ENCODE measurements at places on chromosomes 4 and X.
A peak's percentile ranks its signal among the peaks of the same experiment; 100 is the strongest.

- DNase-seq: no peak
These were observed 1011.5 kb downstream of the PCDH19 start for GRCh38 chrX:99398545-99398944.

- no peak for DNase-seq
These were observed 237.9 kb downstream of the MAML3 start for GRCh38 chr4:139916041-139916440.

DNA sequence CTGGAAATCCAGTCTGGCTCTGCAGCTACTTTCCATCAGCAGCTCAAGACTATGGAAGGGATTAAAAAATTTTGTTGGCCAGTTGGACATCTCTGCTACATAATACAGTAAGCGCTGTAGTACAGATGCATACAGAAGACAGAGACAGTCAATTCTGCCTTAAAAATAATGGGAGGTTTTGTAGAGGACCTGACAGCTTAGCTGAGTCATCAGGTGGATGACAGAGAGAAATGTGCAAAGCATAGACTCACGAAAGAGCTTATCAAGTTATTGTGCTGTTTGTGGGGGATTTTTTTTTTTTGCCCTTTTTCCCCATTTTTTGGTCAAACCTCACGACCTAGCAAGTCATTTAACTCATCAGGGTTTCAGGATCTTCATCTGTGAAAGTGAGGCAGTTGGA is 149.0 kb upstream of the SCML1 start:
- no peak for DNase-seq

DNA sequence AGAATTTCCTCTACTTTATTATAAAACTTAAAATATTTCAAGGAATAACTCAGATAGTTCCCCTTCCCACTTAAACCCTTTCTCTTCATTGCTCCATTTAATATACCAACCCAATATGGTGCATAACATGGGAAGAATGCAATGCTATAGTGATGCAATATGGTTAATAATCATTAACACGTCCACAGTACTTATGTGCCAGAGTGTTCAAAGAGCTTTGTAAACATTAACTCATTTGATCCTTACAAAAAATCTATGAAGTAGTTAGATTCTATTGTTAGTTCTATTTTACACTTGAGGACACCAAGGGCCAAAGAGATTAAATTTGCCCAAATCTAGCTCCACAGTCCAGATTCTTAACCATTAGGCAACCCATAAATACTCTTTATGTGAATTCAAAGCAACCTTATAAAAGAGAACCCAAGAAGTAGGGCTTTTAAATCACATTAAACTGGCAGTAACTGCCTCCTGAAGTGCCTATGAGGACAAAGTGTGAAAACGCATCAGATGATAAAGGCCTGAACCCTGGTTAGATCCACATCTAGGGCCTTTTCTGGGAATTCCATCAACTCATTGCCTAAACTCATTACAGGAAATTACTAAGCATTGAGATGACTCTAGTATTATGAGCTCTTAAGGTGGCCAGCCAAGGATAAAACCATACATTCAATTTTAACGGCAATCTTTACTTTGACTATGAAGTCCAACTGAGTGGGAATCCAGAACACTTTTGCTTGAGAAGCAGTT is 94.3 kb downstream of the AREG start:
- no peak for DNase-seq

DNA sequence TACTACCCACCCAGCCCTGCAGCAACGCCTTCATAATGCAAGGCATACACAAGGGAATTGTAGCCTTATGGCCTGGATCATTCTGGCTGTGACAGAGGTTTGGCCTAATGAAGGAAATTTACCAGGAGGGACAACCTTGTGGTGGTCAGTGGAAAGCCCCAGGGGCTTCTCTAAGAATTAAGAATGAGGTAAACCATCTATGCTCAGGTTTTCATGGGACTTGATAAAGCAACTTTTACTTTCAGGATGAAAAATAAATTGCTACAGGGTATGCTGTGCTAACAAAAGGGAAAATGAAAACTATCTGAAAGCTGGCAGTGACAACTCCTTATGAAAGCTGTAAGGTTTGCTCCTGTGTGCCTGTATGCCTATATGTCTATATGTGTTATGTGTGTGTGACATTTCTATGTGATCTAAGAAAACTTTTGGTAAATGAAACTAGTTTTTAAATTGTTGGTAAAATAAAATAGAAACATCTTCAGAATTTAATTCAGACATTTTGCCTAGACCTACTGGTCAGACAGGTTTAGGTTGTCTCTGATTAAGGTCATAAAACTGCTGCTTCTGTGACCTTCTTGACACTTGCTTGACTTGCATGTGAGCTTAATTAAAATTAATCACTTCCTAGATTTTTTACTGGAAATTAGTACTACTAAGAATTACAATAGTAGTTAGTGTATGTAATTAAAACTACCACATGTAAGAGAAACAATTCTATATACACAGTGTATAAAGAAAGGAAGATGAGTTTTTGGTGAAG is 19.9 kb upstream of the TXK start:
- DNase-seq: no peak

DNA sequence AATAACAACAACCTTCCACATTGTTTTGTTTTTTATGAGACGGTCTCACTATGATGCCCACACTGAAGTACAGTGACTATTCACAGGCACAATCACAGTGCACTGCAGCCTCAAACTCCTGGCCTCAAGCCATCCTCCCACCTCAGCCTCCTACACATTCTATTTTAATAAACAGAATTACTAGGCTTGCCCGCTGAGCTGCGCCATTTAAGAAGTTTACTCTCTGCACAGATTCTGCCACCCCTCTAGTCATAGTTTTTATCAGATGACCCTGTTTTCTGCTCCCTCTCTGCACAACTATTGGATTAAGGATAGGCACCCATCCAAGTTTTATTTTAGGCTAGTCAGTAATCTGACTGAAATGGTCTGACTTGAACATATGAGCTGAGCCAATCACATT is 11.3 kb upstream of the COX18 start:
- no peak for DNase-seq

DNA sequence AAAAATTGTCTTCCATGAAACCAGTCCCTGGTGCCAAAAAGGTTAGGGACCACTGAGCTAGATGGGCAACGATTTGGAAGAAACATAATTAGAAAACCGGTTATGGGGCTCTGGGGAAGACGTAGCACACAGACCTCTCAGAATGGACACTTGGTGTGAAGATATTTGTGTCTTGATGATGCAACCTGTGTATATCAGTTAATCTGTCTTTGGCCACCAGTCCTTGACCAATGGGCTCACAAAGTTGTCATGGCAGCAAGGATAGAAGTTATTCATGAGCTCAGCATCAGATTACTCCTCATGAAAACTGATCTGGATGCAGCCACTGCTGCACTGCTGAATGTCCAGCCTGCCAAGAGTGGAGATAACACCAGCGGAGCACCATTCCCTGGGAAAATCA is 13.6 kb downstream of the MTNR1A start:
- no peak for DNase-seq

GRCh38 chrX:10516781-10517322 is 103.5 kb downstream of the MID1 start:
- DNase-seq: no peak

DNA sequence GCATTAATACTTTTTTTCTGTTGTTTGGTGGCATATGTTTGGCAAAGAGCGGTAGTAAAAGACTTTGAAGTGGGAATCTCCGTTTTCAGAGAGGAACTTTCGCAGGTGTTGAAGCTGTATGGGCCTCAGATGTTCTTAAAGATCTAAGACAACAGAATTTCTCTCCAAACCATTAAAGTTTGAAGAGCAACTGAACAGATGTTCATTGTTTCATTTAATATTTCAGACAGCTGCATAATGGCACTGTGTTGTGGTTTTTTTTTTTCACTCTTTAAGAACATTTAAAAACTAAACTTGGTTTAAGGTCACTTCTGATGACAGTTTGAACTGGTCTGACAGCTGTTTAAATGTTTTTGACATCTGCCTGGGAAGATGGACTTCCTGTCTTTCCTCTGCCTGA is 882.7 kb upstream of the PCDH10 start:
- DNase-seq: no peak

DNA sequence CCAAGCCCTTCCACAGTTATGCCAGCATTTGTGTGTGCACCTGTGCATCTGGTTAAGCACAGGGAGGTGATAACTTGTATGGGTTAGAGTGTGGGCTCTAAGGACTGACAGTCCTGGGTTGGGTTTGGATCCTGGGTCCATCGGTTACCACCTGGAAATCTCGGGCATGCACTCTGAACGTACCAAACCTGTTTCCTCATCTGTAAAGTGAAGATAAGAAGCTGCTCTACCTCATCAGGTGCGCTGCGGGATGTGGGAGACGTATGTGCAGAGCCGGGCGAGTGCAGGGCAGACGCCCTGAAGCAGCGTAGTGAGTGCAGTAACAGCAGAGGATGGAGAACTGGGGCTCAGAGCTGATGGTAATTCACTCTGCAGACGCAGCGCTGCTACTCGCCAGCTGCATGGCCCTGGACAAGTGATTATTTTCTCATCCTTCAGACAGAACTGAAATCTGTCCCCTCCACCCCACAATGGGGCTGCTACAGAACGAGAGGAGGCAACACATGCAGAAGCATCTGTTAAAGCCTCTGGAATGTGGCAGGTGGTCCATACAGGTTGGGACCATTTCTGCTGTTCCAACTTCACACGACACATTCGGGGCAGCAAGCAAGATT is 64.4 kb downstream of the HADH start:
- DNase-seq: no peak

- DNase-seq: no peak
These were observed 2.8 kb upstream of the GRIA2 start for GRCh38 chr4:157217708-157218107.

DNA sequence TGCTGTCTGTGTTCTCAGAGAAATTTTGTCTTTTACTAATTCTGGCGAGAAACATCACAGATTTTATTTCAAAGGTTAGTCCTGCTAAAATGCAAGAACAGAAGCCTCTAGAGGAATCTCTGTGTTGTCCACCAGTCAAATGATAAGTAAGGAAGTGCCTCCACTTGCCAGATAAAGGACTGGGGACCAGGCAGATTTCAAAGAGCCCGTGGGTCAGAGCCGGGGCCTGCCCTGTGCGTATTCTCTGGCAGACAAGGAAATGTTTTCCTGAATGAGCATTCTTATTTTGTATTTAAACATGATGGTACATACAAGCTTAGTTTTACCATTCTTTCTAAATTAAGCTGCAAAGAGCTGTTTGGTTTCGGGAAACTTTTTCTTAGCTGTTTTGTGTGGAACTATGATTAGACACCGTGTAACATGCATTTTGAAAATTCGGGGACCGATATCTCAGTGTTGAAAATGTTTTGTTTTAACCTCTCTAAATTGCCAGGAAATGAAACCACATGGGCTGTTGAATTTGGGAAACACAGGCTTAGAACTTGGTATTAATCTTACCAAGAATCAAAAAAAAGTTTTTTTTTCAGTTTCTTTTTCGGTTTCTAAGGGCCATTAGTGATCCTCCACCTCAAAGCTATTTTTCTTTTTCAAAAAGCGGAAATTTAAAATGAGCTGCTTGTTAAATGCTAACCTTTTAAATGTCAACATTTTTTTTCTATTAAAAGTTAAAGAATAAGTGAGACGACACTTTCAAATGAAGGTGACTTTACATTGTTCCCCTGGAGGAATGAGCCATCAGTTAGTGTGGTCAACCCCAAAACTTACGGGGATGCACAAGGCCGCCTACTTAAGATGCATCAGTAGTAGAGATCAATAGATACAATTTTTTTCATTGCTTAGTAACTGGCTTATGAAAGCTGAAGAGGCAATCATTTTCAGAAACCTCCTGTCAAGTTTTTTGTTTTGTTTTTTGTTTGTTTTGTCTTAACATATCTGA is 89.6 kb upstream of the MTM1 start:
- DNase-seq: no peak

GRCh38 chr4:84324303-84325245 is 174.5 kb downstream of the NKX6-1 start:
- DNase-seq: no peak

- peak; percentile 60 for DNase-seq
These were observed 69.0 kb downstream of the MRPL1 start for GRCh38 chr4:77931452-77932135.

DNA sequence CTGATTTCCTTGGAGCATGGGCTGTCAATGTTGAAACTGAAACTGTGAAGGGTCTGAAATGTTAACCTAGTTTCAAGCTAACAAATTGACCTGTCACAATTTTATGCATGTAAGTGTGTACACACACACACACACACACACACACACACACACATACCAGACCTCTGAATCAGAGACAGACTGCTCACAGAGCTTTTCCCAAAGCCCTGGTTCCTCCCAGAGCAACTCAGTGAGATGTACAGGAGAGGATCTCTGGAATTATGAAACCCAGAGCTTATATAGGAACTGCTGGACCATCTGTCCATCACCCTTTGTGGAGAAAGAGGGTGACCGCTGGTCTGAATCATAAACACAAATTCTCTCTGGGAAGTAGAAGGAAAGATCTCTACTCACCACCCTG is 228.1 kb upstream of the PRPS2 start:
- no peak for DNase-seq

GRCh38 chrX:13397878-13398818 is 78.3 kb upstream of the ATXN3L start:
- DNase-seq: peak; percentile 96

GRCh38 chr4:14308229-14308651 is 680.7 kb upstream of the BOD1L1 start:
- no peak for DNase-seq

DNA sequence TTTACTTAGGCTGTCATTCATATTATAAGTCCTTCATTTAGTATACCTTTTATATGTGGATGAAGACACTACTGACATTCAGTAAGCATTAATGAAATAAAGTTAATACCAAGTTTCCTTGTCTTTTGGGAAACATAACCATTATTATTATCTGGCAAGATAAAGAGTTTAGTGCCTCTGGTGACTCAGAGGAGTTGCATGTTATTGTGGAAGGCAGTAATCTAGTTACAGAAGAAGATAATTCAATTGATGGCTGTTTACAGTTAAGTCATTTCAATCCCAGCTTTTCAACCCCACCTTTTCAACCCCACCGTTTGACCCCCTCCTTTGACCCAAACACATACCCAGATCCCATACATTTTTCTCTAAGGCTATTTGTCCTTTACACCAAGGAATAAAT is 143.8 kb downstream of the FANCB start:
- DNase-seq: no peak

- DNase-seq: no peak
These were observed 65.7 kb downstream of the LINC00632 start for GRCh38 chrX:140775211-140775610.

DNA sequence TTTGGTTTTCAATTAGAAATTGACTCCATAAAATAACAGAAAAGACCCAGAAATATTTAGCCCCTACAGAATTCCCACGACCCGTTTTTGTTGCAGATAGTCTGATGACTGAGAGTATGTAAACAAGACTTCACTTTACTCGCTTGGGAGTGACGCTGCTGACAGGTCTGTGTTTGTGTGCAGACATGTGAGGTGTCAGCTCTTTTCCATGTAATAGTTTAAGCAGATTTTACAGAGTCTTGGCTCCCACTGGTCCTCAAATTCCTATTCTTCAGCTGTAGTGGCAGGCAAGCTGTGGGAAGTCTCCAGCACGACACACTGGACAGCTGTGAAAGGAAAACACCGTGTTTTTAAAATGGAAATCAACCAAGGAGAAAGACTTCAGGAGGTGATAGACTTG is 455.7 kb downstream of the GABRG1 start:
- DNase-seq: no peak

Data from non-pigmented ciliary epithelial cell (primary cell).